Psoas muscle (tissue), 8 donors: ENCODE measurements at places on chromosomes 11 and 22. TPM values are rescaled to one million over a fixed set of nuclear protein-coding genes. Genes with fewer than 3 reads are reported as not detected.

HBE1 gene
- total RNA-seq: not detected

SMIM38 gene
- total RNA-seq: 0.08 TPM

RGL4 gene
- not detected for total RNA-seq

GDPD4 gene
- total RNA-seq: not detected

CTSD gene
- 950 TPM for total RNA-seq

GAL gene
- total RNA-seq: not detected

PACS1 gene
- total RNA-seq: 22.2 TPM

RBMXL2 gene
- not detected for total RNA-seq

IGSF9B gene
- total RNA-seq: 3.4 TPM

NLRP10 gene
- not detected for total RNA-seq

OR2AG2 gene
- total RNA-seq: not detected

TBX1 gene
- 82.5 TPM for total RNA-seq

IGLL1 gene
- not detected for total RNA-seq

DSCAML1 gene
- 0.07 TPM for total RNA-seq

PGA4 gene
- 0.57 TPM for total RNA-seq

RASSF10 gene
- total RNA-seq: 0.26 TPM

PEX16 gene
- 12.1 TPM for total RNA-seq

PRRG4 gene
- total RNA-seq: 0.40 TPM

NDUFC2 gene
- 259 TPM for total RNA-seq

SLC43A3 gene
- 18.8 TPM for total RNA-seq

SLC16A8 gene
- not detected for total RNA-seq

CCDC117 gene
- 27.5 TPM for total RNA-seq
